ENCODE measurements at places on chromosomes 1 and 21. TPM values are rescaled to one million over a fixed set of nuclear protein-coding genes. Genes with fewer than 3 reads are reported as not detected.

DNA sequence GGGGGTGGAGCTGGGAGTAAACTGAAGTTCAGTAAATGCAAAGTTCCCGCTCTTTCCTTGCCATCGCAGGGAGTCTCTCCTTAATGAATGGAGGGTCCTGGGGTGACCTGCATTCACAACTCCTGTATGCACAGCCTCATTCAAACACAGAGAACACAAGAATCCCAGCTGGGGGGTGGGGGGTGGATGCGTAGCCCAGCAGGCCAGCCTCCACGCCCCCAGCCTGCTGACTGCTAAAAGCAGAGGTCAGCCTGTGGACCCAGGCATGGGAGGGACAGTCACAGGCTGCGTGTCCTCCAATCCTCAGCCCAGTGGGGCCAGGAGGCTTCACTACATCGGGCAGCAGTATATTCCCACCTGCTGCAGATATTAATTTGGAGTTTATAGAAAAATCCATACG is 263.1 kb downstream of the GRIK3 start:
- no peak for DNase-seq

DNA sequence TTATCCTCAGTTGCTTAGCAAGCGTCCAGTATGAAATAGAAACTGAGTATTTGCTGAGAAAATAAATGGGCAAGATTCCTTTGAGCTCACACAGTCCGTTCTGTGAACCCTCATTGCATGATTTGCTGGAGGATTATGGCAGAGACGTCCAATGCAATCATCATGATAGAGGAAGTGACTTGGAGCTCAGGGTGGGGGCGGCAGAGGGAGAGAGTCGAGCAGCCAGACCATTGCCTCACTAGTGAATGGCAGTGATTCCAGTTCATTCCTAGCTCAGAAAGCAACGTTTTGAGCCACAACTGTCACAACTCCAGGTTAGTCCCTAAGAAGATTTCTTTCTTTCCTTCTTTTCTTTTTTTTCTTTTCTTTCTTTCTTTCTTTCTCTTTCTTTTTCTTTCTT is 27.5 kb upstream of the COL9A2 start:
- no peak for DNase-seq

DNA sequence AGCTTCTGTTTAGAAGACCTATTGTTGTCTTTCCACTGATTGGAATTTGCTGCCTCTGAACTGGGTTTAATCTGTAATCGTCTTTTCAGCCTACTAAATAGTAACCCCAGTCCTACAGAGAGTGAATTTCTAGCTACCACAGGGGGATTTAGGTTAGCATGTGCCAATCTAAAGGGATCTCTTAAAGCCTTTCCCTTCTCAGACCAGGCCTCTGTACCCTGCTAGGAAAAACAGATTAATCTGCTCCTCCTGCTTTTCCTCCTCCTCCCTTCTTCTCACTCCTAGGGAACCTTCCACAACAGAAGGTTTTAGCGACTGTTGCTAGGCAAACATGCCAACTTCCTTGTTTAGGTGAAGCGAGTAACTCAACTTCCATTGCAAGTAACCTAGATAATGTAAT is 1.3 kb upstream of the RC3H1 start:
- DNase-seq = peak; percentile 22

The LMX1A gene
- not detected for polyA plus RNA-seq

DNA sequence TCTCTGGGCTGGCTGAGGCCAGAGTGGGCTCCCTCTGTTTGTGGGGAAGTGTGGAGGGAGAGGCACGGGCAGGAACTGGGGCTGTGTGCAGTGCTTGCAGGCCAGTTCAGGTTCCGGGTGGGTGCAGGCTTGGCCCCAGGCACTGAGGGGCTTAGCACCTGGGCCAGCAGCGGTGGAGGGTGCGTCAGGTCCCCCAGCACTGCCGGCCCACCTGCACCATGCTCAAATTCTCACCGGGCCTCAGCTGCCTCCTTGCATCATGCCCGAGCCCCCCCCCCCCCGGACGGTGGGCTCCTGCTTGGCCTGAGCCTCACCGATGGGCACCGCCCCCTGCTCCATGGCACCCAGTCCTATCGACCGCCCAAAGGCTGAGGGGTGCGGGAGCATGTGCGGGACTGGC is 26.3 kb upstream of the FCGR2A start:
- DNase-seq = no peak

GRCh38 chr1:40102896-40103295 is 5.8 kb upstream of the PPT1 start:
- DNase-seq = no peak

- no peak for DNase-seq
These were observed 570.2 kb upstream of the BEND5 start for GRCh38 chr1:49346767-49347349.

- DNase-seq = no peak
These were observed 30.6 kb upstream of the INSL5 start for GRCh38 chr1:66831529-66832239.

The OLIG2 gene
- not detected for polyA plus RNA-seq

DNA sequence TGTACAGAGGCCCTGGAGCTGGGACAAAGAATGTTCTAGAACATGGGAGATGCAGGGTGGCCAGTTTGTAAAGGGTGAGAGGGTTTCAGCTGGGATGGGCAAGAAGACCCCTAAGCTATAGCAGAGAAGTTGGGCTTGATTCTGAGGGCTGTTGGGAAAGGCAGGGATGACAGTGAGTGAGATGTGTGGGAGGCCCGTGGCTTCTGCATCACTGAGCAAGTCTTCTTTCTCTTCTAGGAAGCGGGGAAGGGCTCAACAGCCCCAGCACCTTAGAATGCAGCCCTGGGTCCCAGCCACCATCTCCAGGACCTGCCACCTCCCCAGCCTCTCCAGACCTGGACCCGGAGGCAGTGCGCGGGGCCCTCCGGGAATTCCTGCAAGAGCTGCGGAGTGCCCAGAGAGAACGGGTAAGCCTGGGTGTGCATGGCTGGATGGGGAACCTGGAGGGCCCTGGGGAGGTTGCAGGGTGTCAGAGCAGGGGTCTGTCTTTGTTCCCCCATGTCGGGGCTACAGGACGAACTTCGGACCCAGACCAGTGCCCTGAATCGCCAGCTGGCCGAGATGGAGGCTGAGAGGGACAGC is 14.8 kb downstream of the MFAP2 start:
- DNase-seq = no peak

DNA sequence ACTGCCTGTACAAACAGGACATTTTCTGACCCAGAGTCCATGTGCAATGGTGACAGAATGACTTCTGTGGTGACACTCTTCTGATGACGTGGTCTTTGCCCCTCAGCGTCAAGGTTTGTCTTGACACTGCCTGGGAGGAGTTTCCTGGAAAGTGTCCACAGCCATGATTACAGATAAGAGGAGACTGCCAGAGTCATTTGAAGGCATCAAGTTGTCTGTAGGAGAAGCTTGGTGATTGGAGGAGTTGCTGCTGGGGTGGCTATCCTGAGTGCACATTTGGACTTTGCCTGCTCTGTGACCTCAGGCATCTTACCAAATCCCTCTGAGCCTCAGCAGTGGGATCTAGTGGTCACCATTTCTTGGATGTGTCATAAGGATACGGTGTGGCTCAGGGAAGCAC is 17.7 kb downstream of the TCHHL1 start:
- DNase-seq = no peak

The GPR161 gene
- polyA plus RNA-seq = 23.3 TPM

DNA sequence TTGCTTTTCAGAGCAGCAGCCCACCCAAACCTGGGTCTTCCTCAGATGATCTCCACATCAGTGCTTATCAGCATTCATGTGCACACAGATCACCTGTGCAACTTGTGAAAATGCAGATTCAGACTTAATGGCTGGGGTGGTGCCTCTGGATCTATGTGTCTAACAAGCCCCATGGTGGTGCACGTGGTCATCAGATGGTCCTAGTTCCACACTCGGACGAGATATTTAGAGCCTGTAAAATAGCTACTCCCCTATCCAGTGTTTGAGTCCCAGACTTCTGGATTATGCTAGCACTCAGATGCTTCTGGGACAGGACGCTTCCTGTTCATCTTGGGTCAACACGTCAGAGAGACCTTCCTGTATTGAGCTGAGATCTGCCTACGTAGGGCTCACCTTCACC is 114.2 kb downstream of the LIPI start:
- no peak for DNase-seq

Measured in right renal pelvis (tissue), 4 donors.